Activated naive CD4-positive, alpha-beta T cell treated with anti-CD3 and anti-CD28 coated beads, Interleukin-2, amount 10 ng/mL, durations not matched to agents 7 days and 5 days (primary cell): ENCODE measurements at places on chromosomes 5 and 9.

GRCh38 chr5:158207733-158208132 lies 348.8 kb upstream of the CLINT1 start:
- DNase-seq, result no peak

- no peak for DNase-seq
Observed at GRCh38 chr5:148831590-148832565, 5.5 kb downstream of the ADRB2 start.

DNA sequence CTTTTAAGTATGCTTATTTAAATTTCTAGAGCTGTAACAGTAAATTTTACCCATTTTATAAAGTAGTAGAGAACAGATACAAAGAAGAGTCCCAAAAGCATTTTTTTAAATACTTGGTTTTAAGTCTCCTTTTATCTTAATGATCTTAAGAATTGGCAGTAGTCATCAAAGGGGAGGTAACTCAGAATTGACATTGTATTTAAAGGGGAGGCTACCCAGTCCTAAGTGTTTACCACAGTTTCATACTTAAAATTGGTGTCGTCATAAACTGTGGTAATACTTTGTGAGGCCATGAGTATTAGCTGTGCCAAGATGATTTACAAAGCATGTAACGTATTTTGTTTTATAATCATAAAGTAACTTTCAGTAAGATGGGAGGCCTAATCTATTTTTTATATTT lies 14.8 kb downstream of the SLC25A46 start:
- no peak for DNase-seq

GRCh38 chr5:113520429-113520828 lies 6.9 kb downstream of the YTHDC2 start:
- DNase-seq, result no peak

DNA sequence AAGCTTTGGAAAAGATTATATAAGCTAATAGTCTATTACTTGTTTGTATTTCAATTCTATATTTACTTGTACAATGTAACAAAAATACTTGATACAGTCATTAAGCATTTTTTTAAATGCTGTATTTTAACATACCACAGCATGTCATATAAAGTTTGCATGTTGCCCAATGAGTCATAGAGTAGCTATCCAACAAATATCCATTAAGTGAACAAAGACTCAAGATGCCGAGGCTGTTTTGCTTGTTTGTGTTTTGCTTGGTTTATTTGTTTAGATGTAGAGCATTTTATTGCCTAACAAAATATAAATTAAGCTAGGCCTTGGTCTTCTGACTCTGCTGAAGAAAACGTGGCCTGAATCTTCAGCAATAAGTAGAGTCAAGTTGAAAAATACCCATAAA lies 1584.3 kb upstream of the NUDT12 start:
- no peak for DNase-seq
